ENCODE measurements at places on chromosomes 12 and 14. TPM values are rescaled to one million over a fixed set of nuclear protein-coding genes. Genes with fewer than 3 reads are reported as not detected.

CLEC6A gene
- total RNA-seq, result not detected

DNA sequence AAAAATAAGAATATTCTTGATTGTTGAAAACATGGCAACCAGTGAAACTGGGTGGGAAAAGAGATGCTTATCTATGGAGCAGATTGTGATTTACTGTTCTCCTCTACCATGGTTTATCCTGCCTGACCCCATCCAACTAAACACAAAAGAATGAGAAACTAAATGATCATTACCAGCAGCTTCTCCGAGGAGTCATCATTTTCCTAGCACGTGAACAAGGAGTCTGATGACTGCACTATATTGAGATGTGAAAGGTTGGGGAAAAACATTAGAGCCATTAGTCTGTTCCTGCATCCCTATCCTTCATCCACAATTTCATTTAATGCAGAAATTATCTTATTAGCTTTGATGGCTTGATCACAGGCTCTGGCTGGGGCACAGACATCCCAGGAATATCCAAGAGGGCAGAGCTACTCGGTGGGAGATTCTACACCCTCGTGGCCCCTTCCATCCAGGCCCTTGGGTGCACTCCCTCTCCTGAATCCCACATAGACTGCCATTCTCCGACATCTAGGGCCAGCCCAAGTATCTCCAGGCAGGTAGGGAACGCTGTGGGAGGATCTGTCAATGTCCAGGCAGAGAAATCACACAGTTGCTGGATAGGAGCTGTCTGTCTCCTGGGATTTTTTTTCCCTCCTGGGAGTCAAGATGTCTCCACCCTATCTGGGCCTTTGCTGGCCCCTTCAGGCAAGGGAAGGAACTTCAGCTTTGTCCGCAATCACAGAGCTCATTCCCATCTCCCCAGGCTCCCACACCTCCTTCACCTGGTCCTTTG is 43.3 kb upstream of the DHRS4 start:
- H3K4me1 ChIP-seq, result peaks cover under 1% of the 10 kb centered on the region
- no peak for DNase-seq
- H3K36me3 ChIP-seq, result no peaks in the 10 kb centered on the region

DNA sequence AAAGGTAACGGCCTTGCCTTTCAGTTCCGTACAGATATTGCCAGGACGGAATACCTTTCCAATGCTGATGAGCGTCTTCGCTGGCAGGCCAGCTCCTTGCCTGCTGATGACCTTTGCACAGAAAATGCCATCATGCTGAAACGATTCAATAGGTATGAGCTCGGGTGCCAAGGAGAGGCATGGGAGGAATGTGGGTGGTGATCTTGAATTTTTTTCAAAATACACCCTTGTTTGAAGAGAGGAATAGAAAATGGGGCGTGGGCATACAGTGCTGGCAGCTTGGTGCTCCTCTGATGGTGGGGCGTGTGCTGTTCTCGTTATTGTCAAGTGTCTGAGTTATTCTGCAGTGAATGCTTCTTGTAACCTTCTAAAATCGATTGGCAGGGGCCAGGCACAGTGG is 52.5 kb downstream of the HSP90AA1 start:
- H3K27ac ChIP-seq, result no peak overlapping the region
- DNase-seq, result no peak
- no peaks in the 10 kb centered on the region for H3K4me1 ChIP-seq

ZNF385A gene
- total RNA-seq, result 15.9 TPM

KRT73 gene
- total RNA-seq, result not detected

DNA sequence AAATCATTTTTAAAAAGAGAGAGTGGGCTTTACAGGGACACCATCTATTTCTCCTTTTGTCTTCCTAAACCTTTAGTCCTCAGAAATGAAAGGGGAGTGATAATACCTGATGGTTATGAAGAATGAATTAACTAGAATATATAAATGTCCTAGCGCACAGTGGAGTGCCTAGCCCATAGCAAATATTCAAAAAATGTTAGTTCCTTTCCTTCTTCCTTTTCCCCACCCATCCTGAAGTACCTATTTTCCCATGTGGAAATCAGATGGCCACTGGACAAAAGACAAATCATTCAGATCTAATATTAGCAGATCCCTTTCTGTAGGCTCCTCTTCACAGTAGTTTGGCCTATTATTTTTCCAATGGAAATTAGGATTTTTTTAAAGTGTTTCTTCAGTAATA is 90.0 kb downstream of the SLC25A21 start:
- H3K27ac ChIP-seq, result no peak overlapping the region
- H3K36me3 ChIP-seq, result no peaks in the 10 kb centered on the region
- H3K4me1 ChIP-seq, result no peaks in the 10 kb centered on the region
- H3K27me3 ChIP-seq, result no peaks in the 10 kb centered on the region

DNA sequence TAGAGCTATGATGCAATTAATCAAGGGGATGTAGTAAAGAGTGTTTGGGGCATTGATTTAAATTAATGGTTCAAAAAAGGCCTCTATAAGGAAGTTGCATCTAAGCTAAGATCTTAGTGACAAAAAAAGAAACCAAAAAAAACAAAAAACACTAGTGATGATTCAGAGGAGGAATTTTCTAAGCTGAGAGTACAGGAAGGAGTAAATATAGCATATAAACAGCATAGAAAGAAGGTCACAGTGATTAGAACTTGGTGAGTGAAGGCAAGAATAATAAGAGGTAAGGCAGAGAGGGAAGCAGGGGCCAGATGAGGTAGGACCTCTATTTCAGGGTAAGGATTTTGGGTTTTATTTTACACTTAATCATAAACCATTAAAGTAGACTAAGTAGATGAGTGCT is 48.0 kb upstream of the PDZRN4 start:
- no peak for DNase-seq
- H3K4me1 ChIP-seq, result no peaks in the 10 kb centered on the region
- H3K36me3 ChIP-seq, result no peaks in the 10 kb centered on the region
- H3K27me3 ChIP-seq, result no peaks in the 10 kb centered on the region
- H3K4me3 ChIP-seq, result no peak overlapping the region
- no peak overlapping the region for H3K27ac ChIP-seq

GRCh38 chr12:45966486-45966885 is 23.9 kb downstream of the SCAF11 start:
- no peaks in the 10 kb centered on the region for H3K36me3 ChIP-seq
- peak overlapping the region; percentile 32 for H3K27ac ChIP-seq
- H3K4me1 ChIP-seq, result peaks cover 73% of the 10 kb centered on the region
- no peaks in the 10 kb centered on the region for H3K27me3 ChIP-seq

DNA sequence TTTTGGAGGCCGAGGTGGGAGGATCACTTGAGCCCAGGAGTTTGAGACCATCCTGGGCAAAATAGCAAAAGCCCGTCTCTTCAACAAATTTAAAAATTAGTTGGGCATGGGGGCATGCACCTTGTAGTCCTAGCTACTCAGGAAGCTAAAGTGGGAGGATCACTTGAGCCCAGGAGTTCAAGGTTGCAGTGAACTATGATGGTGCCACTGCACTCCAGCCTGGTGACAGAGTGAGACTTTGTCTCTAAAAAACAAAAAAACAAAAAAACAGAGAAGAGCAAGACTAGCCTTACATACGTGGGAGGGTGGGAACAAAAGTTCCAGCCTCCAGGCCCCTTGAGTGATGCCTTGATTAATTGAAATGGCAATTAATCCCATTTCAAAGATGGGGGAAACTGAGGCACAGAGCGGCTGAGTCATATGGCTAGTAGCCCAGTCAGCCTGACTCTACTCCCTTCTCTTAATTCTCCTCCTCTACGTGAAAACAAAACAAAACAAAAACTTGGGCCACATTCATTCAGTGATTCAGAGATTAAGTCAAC is 3.3 kb upstream of the FAM222A start:
- H3K4me3 ChIP-seq, result no peak overlapping the region
- H3K27me3 ChIP-seq, result peaks cover 3% of the 10 kb centered on the region
- no peak for DNase-seq

DNA sequence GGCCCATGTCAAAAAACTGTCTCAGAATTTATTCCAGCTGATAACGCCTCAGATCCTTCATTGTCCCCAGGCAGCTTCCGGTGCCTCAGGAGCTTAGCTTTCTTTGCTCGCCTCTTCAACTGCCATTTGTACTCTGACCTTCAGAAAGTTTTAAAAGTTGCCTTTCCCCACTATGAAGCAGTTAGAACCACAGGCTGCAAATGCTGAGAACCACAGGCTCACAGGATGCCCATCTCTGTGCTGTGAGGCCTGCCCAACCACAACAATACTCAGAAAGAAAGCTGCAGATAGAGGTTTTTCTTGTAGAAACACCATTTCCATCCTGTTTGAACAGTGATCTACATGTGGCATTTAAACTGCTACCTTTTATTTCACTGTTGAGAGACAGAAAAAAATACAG is 131.1 kb downstream of the PRKCH start:
- no peak overlapping the region for H3K4me3 ChIP-seq
- no peaks in the 10 kb centered on the region for H3K27me3 ChIP-seq
- peak; percentile 31 for DNase-seq

DNA sequence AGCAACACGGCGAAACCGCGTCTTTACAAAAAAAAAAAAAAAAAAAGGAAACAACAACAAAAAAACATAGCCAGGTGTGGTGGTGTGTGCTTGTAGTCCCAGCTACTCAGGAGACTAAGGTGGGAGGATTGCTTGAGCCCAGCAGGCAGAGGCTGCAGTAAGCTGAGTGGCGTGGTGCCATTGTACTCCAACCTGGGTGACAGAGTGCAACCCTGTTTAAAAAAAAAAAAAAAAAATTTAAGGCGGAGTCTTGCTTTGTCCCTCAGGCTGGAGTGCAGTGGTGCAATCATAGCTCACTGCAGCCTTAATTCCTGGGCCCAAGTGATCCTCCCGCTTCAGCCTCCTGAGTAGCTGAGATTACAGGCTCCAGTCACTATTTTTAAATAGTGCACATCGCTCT is 18.2 kb upstream of the FIGNL2 start:
- H3K36me3 ChIP-seq, result no peaks in the 10 kb centered on the region
- H3K4me3 ChIP-seq, result no peak overlapping the region
- H3K4me1 ChIP-seq, result peaks cover 34% of the 10 kb centered on the region
- H3K27ac ChIP-seq, result no peak overlapping the region

- no peaks in the 10 kb centered on the region for H3K36me3 ChIP-seq
- DNase-seq, result no peak
- no peaks in the 10 kb centered on the region for H3K4me1 ChIP-seq
- no peak overlapping the region for H3K27ac ChIP-seq
- no peak overlapping the region for H3K4me3 ChIP-seq
- no peaks in the 10 kb centered on the region for H3K27me3 ChIP-seq
These were observed 203.1 kb downstream of the KIF21A start for GRCh38 chr12:39239490-39240486.

TPPP2 gene
- total RNA-seq, result not detected

- H3K27me3 ChIP-seq, result no peaks in the 10 kb centered on the region
- peak overlapping the region; percentile 99 for H3K27ac ChIP-seq
- peaks cover 65% of the 10 kb centered on the region for H3K4me1 ChIP-seq
- peak overlapping the region; percentile 12 for H3K4me3 ChIP-seq
- no peaks in the 10 kb centered on the region for H3K36me3 ChIP-seq
These were observed 9.3 kb upstream of the HDAC7 start for GRCh38 chr12:47828976-47829482.

TOGARAM1 gene
- 17.9 TPM for total RNA-seq

- DNase-seq, result no peak
- peaks cover 23% of the 10 kb centered on the region for H3K4me1 ChIP-seq
- H3K27ac ChIP-seq, result no peak overlapping the region
These were observed 255.4 kb downstream of the DAD1 start for GRCh38 chr14:22333422-22334274.

GRCh38 chr12:32402946-32403345 is 3.6 kb downstream of the FGD4 start:
- H3K4me1 ChIP-seq, result peaks cover 20% of the 10 kb centered on the region
- no peak for DNase-seq
- no peaks in the 10 kb centered on the region for H3K27me3 ChIP-seq
- no peak overlapping the region for H3K4me3 ChIP-seq
- no peak overlapping the region for H3K27ac ChIP-seq

GPRC5D gene
- total RNA-seq, result not detected

TSPAN11 gene
- 7.6 TPM for total RNA-seq

CIROP gene
- total RNA-seq, result not detected

GRCh38 chr12:62978768-62979167 is 43.8 kb upstream of the PPM1H start:
- H3K27ac ChIP-seq, result no peak overlapping the region
- H3K4me1 ChIP-seq, result no peaks in the 10 kb centered on the region
- no peak for DNase-seq
- no peak overlapping the region for H3K4me3 ChIP-seq

GRCh38 chr14:101553931-101554330 is 7.4 kb upstream of the DIO3 start:
- H3K27me3 ChIP-seq, result no peaks in the 10 kb centered on the region
- peaks cover 12% of the 10 kb centered on the region for H3K4me1 ChIP-seq
- H3K4me3 ChIP-seq, result no peak overlapping the region
- no peak for DNase-seq
- no peak overlapping the region for H3K27ac ChIP-seq

FLVCR2 gene
- total RNA-seq, result 2.5 TPM

MANSC1 gene
- 22.7 TPM for total RNA-seq

DNA sequence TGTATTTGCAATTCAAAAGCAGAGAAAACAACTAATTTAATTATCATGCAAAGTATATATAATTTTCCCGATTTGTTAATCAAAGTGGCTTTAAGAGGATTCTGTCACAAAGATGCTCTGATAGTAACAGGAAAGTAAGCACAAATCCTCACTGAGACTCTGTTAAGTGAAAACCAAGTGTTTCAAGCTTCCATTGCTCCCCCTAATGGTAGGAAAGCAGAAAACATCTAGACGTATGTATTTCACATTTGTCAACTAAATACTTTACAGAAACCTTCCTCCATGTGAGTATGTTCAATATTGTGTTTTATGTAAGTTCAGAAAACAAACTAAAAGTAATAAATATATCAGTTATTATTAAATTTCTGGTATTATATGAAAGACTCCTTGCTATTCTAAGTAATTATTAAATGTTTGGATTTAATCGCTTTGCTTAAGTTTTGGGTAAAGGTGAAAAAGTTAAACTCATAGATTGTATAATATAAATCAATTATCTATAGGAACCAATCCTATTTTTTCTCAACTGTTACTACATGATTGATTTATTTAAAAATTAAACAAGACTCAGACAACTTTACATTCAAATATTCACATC is 1.5 kb upstream of the NTS start:
- H3K4me3 ChIP-seq, result no peak overlapping the region
- H3K4me1 ChIP-seq, result no peaks in the 10 kb centered on the region
- H3K27ac ChIP-seq, result no peak overlapping the region
- no peaks in the 10 kb centered on the region for H3K27me3 ChIP-seq
- H3K36me3 ChIP-seq, result no peaks in the 10 kb centered on the region

DNA sequence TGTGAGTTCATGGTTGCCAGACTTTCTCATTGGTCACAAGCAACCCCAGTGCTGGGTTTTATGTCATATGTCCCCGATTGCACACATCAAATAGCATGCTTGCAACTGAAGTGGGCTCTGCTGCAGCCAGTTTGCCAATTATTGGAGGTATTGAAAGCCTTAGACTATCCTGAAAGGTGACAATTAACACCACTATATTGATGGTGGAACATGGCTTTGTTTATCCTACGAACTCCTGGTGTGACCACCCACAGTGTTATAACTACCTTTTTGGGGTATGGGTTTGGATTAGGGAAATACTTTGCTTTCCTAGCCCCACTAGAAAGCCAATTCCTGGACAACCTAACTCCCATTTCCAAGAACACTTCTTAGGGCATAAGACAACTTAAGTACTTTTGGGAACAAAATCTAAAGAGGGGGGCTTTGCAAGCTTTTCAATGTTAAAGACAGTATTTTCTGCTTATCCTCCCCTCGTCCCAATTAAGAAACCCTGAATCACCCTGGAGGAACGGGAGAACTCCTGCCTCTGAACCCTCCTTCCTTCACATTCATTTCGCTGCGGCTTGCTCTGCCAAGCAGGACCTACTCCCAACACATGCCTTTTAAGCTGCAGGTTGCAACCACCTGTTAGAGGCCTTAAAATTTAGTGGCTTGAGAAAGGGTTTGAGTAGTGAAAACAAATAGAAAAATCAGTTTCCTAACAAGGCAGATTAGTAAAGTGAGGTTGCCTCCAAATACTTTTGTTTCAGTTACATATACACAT is 80.3 kb upstream of the RBM19 start:
- H3K27me3 ChIP-seq, result no peaks in the 10 kb centered on the region
- no peak overlapping the region for H3K27ac ChIP-seq
- no peak for DNase-seq
- H3K36me3 ChIP-seq, result no peaks in the 10 kb centered on the region
- no peak overlapping the region for H3K4me3 ChIP-seq

AVPR1A gene
- 1.2 TPM for total RNA-seq
